ENCODE measurements at places on chromosomes 4 and X. TPM values are rescaled to one million over a fixed set of nuclear protein-coding genes. Genes with fewer than 3 reads are reported as not detected.

The SOWAHB gene
- 3.0 TPM for total RNA-seq

The PNMA5 gene
- not detected for total RNA-seq

The CLDN34 gene
- total RNA-seq: not detected

The TEX11 gene
- total RNA-seq: 0.10 TPM

The UBA1 gene
- total RNA-seq: 275 TPM

The EIF4E gene
- total RNA-seq: 148 TPM

The PTPN13 gene
- total RNA-seq: 14.6 TPM

The ADGRL3 gene
- total RNA-seq: not detected

DNA sequence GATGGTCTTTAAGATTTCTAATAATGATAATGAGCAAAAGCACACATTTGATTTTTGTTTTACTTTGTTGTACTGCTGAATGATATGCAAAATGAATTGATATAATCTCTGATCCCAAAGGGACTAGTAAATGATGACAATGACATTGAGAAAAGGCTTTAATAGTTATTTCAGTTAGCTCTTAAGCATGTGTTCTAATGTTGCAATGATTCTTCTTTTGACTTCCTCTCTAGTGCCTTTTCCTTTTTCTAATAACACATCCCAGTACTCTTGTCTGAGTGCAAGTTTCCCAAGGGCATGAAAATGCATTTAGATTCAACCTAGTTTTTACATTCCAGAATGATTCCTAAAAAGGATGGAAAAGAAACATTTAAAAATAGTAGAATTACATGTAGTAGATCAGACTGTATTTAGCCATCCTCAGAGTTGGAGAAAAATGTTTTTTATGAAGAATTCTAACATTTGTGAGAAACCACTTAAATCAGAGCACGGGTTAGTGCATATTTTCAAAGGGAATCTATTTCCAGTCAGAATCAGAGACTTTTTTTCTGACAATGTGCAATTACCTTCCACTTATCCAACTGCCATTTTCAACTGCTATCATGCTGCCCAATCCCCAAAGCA lies 508.8 kb downstream of the C4orf33 start:
- H3K4me3 ChIP-seq: no peak overlapping the region
- no peaks in the 10 kb centered on the region for H3K27me3 ChIP-seq
- H3K4me1 ChIP-seq: no peaks in the 10 kb centered on the region
- no peaks in the 10 kb centered on the region for H3K36me3 ChIP-seq
- no peak overlapping the region for H3K27ac ChIP-seq

DNA sequence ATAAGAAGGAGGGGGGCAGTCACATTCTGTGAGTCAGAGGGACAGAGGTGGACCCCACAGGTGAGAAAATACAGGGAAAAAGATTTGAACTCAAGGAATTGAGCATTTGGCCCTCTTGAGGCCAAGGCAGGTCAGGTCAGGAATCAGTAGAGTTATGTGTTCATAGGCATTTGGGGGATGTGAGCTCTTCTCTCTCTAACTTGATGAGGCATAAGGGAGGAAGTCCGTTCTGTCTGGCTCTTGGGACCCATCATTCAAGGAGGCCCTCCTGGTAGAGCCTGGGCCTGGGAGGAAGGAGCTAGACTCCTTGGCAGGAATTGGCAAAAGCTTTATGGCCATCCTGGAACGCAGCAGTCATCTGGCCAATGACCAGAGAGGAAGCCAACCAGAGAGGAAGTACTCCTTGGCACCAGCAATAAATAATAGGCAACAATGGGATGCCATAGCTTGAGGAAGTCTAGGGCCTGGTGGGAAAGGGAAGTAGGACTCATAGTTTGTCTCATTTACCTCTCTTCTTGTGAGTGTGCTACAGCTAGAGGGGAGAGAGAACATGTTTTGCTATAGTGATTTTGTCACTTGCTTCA lies 53.0 kb downstream of the MSN start:
- no peaks in the 10 kb centered on the region for H3K36me3 ChIP-seq
- H3K27ac ChIP-seq: no peak overlapping the region
- no peaks in the 10 kb centered on the region for H3K27me3 ChIP-seq

GRCh38 chr4:158327525-158327924 lies 117.2 kb downstream of the TMEM144 start:
- no peaks in the 10 kb centered on the region for H3K27me3 ChIP-seq
- H3K36me3 ChIP-seq: no peaks in the 10 kb centered on the region
- H3K27ac ChIP-seq: no peak overlapping the region
- DNase-seq: no peak

GRCh38 chr4:123546573-123547060 lies 150.0 kb downstream of the SPRY1 start:
- H3K36me3 ChIP-seq: no peaks in the 10 kb centered on the region
- no peak for DNase-seq
- no peak overlapping the region for H3K4me3 ChIP-seq
- no peaks in the 10 kb centered on the region for H3K27me3 ChIP-seq
- H3K27ac ChIP-seq: no peak overlapping the region
- H3K4me1 ChIP-seq: peaks cover 3% of the 10 kb centered on the region

- H3K27me3 ChIP-seq: no peaks in the 10 kb centered on the region
- no peaks in the 10 kb centered on the region for H3K36me3 ChIP-seq
- H3K4me1 ChIP-seq: no peaks in the 10 kb centered on the region
- no peak overlapping the region for H3K27ac ChIP-seq
- no peak for DNase-seq
Measured at GRCh38 chrX:43589735-43590134, 66.4 kb upstream of the MAOA start.

- no peaks in the 10 kb centered on the region for H3K36me3 ChIP-seq
- no peak overlapping the region for H3K4me3 ChIP-seq
- peak overlapping the region; percentile 14 for H3K27ac ChIP-seq
- 0 out of 2 replicates have a peak, but pooled peaks cover 5% of the 10 kb centered on the region for H3K4me1 ChIP-seq
- no peaks in the 10 kb centered on the region for H3K27me3 ChIP-seq
- no peak for DNase-seq
Measured at GRCh38 chr4:168109527-168109926, 17.2 kb downstream of the ANXA10 start.

- no peak overlapping the region for H3K27ac ChIP-seq
- H3K4me1 ChIP-seq: no peaks in the 10 kb centered on the region
- no peak for DNase-seq
- H3K4me3 ChIP-seq: no peak overlapping the region
- no peaks in the 10 kb centered on the region for H3K36me3 ChIP-seq
Measured at GRCh38 chr4:10186228-10187214, 69.9 kb upstream of the WDR1 start.

DNA sequence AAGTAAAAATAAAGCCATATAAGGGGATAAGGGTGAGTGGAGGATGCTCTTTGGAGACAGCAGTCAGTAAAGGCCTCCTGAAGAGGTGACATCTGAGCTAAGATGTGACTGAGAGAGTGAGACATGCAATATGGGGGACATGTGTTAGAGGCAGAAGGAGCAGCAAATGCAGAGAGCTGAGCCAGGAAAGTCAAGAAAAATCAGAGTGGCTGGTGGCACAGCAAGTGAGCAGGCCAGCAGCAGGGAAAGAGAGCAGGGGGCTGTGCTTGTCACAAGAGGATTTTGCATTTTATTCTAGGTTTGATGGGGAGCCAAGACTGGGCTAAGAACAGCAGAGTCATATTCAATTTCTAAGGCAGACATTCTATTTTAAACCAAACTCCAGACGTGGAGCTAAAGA lies 394.5 kb downstream of the KCNIP4 start:
- H3K4me1 ChIP-seq: no peaks in the 10 kb centered on the region
- no peak for DNase-seq
- H3K27me3 ChIP-seq: no peaks in the 10 kb centered on the region
- H3K4me3 ChIP-seq: no peak overlapping the region
- no peak overlapping the region for H3K27ac ChIP-seq
- H3K36me3 ChIP-seq: no peaks in the 10 kb centered on the region

DNA sequence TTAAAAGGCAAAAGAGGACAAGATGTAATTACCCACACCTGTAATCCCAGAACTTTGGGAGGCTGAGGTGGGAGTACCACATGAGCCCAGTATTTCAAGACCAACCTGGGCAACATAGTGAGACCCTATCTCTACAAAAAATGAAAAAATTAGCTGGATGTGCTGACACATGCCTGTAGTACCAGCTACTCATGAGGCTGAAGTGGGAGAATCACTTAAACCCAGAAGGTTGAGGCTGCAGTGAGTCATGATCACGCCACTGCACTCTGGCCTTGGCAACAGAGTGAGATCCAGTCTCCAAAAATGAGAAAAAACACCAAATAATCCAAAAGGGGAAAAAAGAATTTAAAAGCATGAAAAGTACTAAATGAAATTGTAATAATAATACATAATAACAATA lies 30.8 kb downstream of the NR0B1 start:
- no peak overlapping the region for H3K27ac ChIP-seq
- no peaks in the 10 kb centered on the region for H3K36me3 ChIP-seq
- DNase-seq: no peak

GRCh38 chrX:132041015-132041414 lies 17.9 kb downstream of the STK26 start:
- DNase-seq: no peak
- no peak overlapping the region for H3K4me3 ChIP-seq
- H3K27ac ChIP-seq: no peak overlapping the region
- no peaks in the 10 kb centered on the region for H3K27me3 ChIP-seq
- H3K4me1 ChIP-seq: no peaks in the 10 kb centered on the region

GRCh38 chrX:48498374-48498809 lies 10.4 kb upstream of the PORCN start:
- DNase-seq: no peak
- H3K4me1 ChIP-seq: peaks cover 12% of the 10 kb centered on the region
- no peak overlapping the region for H3K4me3 ChIP-seq
- H3K27me3 ChIP-seq: no peaks in the 10 kb centered on the region

- no peak overlapping the region for H3K4me3 ChIP-seq
- no peaks in the 10 kb centered on the region for H3K27me3 ChIP-seq
- no peaks in the 10 kb centered on the region for H3K36me3 ChIP-seq
- no peaks in the 10 kb centered on the region for H3K4me1 ChIP-seq
Measured at GRCh38 chr4:184274286-184274951, 56.7 kb upstream of the ENPP6 start.

- H3K27me3 ChIP-seq: no peaks in the 10 kb centered on the region
- H3K4me1 ChIP-seq: no peaks in the 10 kb centered on the region
- H3K4me3 ChIP-seq: no peak overlapping the region
- no peak overlapping the region for H3K27ac ChIP-seq
Measured at GRCh38 chr4:105677709-105678108, 30.8 kb downstream of the INTS12 start.

DNA sequence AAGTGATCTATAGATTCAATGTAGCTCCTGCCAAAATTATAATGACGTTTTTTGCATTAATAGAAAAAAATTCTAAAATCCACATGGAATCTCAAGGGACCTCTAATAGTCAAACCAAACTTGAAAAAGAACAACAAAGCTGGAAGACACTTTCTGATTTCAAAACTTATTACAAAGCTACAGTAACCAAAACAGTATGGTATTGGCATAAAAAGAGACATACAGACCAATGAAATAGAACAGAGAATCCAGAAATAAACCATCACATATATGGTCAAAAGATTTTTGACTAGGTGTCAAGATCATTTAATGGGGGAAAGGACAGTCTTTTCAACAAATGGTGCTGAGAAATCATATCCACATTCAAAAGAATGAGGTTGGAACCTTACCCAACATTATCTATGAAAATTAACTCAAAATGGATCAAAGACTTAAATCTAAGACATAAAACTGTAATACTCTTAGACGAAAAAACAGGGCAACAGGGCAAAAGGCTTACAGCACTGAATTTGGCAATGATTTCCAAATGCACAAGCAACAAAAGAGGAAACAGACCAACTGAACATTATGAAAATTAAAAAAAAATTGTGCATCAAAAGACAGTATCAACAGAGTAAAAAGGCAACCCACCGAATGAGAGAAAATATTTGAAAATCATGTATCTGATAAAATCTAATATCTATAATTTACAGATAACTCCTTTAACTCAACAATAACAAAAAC lies 3.9 kb downstream of the FBXO8 start:
- no peak overlapping the region for H3K4me3 ChIP-seq
- H3K36me3 ChIP-seq: no peaks in the 10 kb centered on the region
- no peak for DNase-seq
- no peaks in the 10 kb centered on the region for H3K27me3 ChIP-seq
- H3K4me1 ChIP-seq: peaks cover 8% of the 10 kb centered on the region

- H3K4me1 ChIP-seq: no peaks in the 10 kb centered on the region
- no peak for DNase-seq
- no peaks in the 10 kb centered on the region for H3K27me3 ChIP-seq
Measured at GRCh38 chrX:134186362-134187121, 50.4 kb upstream of the CCDC160 start.

DNA sequence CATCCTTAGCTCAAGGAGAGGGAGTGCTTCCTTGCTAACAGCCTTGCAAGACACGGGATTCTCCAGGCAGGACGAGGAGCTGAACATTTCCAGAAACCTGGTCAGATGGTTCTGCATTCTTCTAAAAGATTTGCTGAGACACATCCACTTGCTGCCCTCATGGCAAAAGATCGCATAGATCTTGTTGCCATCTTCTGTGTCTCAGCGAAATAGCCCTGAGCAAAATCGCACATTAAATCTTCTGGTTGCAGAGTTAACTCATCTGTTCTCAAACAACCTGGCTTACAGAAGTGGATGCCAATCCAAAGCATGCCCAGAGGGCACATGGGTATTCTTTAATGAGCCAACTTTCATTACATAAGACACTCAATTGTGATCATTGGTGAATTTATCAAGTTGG lies 167.5 kb downstream of the PRKX start:
- H3K36me3 ChIP-seq: no peaks in the 10 kb centered on the region
- H3K4me1 ChIP-seq: no peaks in the 10 kb centered on the region
- no peaks in the 10 kb centered on the region for H3K27me3 ChIP-seq
- DNase-seq: no peak
- H3K27ac ChIP-seq: no peak overlapping the region

DNA sequence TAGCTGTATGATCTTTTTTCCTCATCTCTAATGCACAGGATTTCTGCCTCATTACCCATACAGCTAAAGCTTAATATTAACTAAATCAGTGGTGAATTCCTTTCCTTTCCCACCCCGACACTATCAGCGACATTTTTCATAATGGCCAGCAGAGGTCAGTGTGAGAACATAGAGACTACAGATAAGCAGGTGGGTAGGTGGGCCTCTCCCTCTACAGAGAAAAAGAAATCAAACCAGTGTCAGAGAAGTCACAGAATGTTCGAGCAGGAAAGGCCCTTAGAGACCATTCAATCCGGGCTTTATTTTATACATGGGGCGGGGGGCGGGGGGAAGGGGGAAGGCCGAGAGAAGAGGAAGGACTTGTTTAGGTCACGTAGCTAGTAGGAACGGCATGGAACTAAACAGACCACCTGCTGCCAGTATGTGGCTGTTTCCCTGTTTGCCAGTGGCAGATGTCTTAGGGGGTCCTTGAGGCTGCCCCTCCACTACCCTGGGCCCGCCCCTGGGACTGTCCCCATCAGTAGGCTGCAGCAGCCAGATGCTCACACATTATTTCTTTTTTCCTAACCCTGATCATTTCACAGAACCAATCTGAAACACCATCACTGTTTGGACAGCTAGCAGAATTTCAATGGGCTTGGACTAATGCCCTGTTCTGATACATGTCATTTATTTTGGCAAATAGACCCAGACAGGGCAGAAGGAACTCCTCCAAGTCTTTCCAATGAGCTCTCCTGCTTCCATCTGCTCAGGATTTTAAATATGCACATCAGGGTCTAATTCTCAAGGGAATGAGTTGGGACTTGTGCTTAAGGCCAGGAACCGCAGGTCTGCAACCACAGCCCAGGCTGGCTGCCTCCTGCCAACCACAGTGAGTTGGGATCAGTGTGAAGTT lies 133.4 kb downstream of the ATG4A start:
- H3K27me3 ChIP-seq: no peaks in the 10 kb centered on the region
- peak; percentile 10 for DNase-seq
- H3K4me3 ChIP-seq: no peak overlapping the region
- no peaks in the 10 kb centered on the region for H3K36me3 ChIP-seq

- no peak for DNase-seq
- H3K4me3 ChIP-seq: no peak overlapping the region
- H3K27ac ChIP-seq: no peak overlapping the region
- H3K27me3 ChIP-seq: no peaks in the 10 kb centered on the region
- H3K4me1 ChIP-seq: no peaks in the 10 kb centered on the region
Measured at GRCh38 chr4:157043131-157043530, 32.8 kb upstream of the GLRB start.
